ENCODE measurements at places on chromosomes 5 and 9.

DNA sequence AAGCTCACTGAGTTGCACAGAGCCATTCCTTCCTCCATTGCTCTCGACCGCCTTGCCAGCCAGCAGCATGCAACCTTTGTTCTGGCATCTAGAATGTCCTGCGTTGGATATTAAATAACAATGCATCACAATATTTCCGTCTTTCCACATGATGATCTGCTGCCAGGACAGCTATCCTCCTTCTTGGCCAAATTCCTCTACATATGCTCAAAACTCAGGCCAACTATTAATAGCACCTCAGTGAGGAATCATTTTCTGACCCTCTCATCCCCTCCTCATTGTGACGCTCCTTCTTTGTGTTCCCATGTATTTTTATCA lies 128.6 kb downstream of the MYO10 start:
- DNase-seq = no peak

GRCh38 chr9:128555180-128555721 lies 2.9 kb downstream of the SPTAN1 start:
- no peak for DNase-seq

GRCh38 chr9:111301195-111301594 lies 28.8 kb downstream of the OR2K2 start:
- no peak for DNase-seq

GRCh38 chr5:65927503-65928321 lies 1.3 kb downstream of the ERBIN start:
- DNase-seq = peak; percentile 5

DNA sequence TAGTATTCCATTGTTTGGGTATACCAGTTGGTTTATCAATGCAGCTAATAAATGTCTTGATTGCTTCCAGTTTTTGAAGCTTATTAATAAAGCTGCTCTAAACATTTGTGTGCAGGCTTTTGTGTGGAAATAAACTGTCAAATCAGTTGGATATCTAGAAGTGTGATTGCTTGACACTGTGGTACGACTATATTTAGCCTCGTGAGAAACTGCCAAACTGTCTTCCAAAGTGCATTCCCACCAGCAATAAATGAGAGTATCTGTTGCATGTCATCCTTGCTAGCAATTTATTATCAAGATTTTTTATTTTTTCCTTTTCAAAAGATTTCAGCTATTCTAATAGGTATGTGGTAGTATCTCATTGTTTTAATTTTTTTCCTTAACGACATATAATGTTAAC lies 37.5 kb downstream of the NMUR2 start:
- DNase-seq = no peak

- peak; percentile 7 for DNase-seq
Measured at GRCh38 chr5:122864400-122864799, 19.0 kb downstream of the SNX24 start.

DNA sequence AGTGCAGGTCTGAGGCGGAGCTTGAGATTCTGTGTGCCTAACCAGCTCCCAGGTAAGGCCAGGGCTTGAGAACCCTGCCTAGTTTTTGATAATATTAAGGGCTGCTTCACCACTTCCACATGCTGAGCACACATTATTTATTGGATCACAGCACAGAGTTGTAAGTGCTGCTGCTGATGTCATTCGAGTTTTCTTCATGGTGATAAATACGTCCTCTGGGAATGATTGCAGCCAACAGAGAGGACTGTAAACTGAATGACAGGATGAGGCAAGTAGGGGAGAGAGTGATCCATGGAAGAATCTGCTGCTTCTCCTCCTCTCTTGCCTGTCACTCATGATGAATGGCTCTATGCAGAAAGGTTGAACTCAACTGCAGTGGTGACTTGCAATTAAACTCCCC lies 77.9 kb upstream of the VPS13A start:
- DNase-seq = no peak

DNA sequence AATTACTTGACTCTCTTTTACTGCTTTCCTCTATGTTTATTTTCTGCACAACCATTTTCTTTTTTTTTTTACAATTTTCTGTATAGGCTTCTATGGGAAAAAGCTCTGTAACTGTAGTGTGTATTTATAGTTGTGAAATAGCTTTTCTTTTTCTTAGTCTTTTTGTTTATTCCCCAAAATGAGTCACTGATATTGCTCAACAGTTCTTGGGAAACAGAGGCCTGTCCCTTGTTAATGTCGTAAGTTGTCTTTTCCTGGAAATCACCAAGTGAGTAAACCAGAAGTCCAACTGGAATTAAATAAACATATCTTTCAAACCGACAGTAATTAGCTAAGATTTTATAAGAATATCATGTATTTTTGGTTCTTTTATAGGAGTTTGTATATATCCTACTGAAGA lies 325.1 kb upstream of the PRR16 start:
- no peak for DNase-seq

- no peak for DNase-seq
Measured at GRCh38 chr5:137833463-137833862, 34.2 kb upstream of the MYOT start.

All from stimulated activated CD4-positive, alpha-beta T cell treated with anti-CD3 and anti-CD28 coated beads, Interleukin-12 subunit alpha, Interleukin-12 subunit beta, amount 100 ng/mL, for 48 hours (primary cell).